Stimulated activated CD4-positive, alpha-beta T cell treated with anti-CD3 and anti-CD28 coated beads, TNF-alpha, amount 100 ng/mL, for 48 hours (primary cell): ENCODE measurements at places on chromosomes 6 and 20.

DNA sequence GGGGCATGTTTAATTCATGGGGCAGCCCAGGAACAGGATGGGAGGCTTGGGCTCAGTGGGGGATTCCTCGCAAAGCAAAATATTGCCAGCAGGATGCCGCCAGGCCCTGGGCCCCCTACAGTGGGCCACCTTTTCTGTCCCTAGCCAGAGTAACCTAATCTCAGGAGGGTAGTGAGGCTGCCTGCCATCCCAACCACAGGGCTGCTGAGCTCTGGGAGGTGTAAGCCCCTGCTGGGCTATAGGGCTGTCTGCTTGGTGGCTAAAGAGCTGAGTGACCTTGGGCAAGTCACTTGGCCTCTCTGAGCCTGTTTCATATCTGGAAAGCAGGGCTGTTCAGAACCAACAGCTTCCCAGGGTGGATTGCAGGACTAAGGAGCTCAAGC lies 35.7 kb upstream of the CDH22 start:
- DNase-seq = no peak

DNA sequence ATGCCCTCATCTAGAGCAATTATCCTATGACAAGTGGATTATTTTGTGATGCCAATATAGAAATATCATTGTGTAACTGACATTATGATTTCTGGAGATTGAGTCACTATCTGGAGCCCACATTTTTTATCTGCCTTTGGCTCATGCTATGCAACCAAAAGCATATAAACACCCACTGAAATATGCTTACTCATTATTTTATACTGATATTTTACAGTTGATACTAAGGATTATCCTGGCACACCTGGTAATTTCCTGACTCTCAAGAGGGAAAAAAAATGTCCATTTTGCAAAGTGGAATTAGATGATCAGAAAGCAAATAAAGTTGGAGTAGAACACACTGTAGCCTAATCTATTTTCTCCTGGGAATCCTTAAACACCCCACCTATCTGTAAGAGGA lies 154.5 kb downstream of the PKHD1 start:
- DNase-seq = no peak

DNA sequence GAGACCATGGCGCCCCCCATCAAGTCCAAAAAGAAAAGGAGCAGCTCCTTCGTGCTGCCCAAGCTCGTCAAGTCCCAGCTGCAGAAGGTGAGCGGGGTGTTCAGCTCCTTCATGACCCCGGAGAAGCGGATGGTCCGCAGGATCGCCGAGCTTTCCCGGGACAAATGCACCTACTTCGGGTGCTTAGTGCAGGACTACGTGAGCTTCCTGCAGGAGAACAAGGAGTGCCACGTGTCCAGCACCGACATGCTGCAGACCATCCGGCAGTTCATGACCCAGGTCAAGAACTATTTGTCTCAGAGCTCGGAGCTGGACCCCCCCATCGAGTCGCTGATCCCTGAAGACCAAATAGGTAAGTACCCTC lies 41.7 kb upstream of the NAA20 start:
- DNase-seq = no peak

- no peak for DNase-seq
These were observed 901 bp downstream of the CEP57L1 start for GRCh38 chr6:109096208-109096607.

DNA sequence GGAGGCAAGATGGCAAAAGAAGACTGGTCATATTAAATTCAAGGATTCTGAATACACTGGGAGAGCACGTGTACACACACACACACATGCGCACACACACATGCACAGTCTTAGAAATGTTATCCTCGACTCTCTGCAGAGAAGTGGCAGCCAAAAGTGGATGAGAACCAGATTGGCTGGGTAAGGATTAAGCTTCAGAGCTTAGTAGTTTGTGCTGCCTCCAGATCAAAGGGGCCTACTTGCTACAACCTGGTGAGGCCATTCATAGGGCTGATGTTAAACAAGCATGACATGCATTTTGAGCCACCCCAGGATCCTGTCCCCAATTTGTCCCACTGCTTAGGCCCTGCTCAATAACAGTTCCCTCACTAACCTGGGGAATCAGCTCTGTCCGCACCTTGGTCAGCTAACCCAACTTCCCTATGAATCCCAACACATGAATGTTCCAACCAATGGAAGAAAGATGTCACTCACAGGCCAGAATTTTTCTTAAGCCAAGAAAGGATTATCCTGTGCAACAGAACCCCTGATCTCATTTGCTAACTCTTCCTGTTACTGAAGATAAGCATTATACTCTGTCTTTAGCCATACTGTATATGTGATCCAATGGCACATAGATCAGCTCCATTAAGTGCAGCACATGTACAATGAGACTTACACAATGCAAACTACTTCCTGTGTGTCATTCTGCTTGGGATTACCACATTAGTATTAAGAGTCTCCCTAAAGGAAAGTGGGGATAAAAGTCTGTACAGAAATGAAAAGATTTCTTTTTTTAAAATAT lies 31.0 kb downstream of the TOMM6 start:
- DNase-seq = no peak

DNA sequence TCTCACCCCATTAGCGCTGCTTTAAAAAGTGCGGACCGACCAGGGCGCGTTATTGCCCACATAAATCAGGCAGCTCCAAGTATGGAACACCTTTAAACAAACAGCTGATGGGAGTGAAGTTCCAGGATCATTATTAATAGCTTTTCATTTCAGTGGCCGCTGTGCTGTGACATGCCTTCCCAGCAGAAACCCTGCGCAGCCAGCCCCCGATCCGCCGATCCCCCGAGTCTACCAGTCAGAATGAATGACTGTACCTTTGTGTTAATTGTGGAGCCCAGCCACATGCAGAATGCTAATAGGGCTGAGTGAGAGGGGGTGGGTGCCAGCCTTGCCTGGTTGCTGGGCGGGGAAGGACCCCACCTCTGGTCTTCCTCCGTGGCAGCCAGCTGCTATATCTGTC lies 21.9 kb downstream of the CDH22 start:
- DNase-seq = no peak

GRCh38 chr20:31485450-31486339 lies 10.6 kb downstream of the REM1 start:
- DNase-seq = peak; percentile 4

DNA sequence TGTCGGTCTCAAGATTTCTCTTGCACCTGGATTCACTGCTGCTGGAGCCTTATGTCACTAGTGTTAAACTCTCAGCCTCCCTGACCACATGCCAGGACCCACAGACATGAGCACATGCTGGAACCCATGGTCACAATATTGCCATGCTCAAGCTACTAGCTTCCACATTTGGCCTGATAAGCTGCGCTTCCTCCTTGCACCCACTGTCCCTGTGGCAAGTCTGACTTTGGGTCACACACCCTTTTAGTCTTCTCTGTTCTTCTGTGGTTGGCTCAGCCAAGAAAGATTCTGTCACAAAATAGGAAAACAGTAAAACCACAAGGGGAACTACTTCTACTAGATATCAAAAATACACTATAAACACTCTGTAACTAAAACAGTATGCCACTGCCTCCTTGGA lies 68.9 kb upstream of the HDAC2 start:
- DNase-seq = no peak

DNA sequence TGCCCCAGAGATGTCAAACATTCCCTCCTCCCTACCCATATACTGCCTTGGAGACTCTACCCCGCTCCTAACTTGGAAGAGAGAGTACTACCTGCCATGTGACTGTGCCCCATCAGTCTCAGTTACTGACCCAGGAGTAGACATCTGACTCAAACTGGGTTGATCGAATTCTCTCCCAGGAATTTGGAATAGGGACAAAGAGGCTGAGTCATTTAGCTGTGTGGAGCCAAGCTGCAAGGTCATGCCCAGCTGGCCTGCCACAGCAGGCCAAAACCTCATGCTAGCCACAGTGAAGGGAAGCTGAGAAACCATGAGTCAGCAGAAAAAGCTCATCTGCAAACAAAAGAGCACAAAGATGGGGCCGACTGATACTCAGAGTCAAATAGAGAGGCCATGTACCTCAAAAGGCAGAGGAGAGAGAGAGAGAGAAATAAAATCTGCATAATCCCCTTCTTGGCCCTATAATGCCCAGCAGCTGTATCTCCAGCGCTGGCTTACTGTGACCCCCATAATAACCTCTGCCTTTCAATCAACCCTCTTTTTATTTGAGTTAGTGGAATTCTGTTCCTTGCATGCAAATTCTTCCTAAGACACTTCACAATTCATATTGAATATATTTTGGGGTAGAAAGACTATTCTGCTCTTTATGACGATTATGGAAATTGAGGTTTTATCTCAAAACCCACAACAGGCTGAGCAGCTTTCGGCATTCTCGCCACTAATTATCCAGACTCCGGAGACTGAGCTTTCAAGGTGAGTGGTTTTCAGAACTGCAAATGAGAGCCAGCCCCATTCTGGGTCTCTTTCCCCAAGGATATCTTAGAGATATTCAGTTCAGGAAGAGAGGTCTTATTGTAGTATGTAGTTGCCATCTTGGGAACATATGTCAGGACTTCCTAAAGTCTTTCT lies 21.4 kb upstream of the AKIRIN2 start:
- no peak for DNase-seq

DNA sequence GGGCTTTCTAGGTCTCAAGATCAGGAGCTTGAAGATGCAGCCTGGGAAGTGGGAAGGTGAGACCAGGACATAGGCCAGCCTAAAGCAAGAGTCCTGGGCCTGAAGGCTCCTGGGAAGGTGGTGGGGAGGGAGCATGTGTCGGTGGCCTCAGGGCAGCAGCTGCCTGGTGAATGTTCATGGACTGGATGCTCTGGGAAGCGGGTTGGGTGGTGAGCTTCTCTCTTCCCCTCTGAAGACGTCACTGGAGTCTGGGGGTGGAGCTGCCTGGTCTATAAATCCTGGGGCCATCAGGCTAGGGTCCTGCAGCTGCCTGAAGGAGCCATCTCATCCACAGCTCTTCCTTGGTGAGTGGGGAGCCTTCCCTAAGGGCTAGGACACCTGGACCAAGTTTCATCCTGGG lies at the start of gene GNRH2:
TSS of gene GNRH2 (plus strand) at position 301 of the 400 bp plus-strand sequence. CDS start 793 bp downstream, outside the sequence.
- no peak for DNase-seq

GRCh38 chr6:155678361-155678760 lies 222.7 kb upstream of the NOX3 start:
- DNase-seq = no peak

DNA sequence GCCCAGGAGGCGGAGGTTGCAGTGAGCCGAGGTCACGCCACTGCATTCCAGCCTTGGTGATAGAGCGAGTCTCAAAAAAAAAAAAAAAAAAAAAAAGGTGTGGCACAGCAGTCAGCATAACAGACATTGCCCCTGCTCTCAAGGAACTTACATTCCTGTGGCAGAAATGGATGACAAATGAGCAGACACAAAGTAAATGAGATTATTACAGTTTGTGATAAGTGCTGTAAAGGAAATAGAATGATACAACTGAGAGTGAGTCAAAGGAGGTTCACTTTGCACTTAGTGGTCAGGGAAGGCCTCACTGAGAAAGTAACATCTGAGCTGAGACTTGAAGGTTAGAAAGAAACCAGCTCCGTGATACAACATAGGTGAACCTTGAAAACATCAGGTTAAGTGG lies 36.4 kb downstream of the CEP250 start:
- no peak for DNase-seq

- DNase-seq = no peak
These were observed 397.4 kb downstream of the C6orf118 start for GRCh38 chr6:164911873-164912580.

DNA sequence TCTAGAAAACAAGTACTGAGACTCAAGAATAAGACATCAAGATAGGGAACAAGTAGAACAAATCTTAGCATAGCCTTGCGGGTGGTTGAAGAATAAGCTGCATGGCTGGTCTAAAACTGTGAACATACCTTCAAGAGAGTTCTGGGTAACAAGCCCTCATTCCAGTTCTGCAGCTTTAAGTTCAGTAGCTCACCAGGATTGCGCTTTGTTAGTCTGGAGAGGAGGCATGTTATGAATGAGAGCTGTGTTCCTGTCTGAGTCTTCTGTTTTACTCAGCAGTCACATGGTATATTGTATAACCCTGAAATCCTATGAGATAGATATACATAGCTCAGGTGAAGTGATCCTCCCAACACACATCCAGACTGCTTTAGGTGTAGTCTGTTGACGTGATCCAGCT lies 406.6 kb upstream of the IRAK1BP1 start:
- DNase-seq = no peak

- no peak for DNase-seq
These were observed 511.0 kb downstream of the CDKAL1 start for GRCh38 chr6:21045135-21045700.
